Stimulated activated CD4-positive, alpha-beta T cell treated with anti-CD3 and anti-CD28 coated beads, Interleukin-1b, Interleukin-23, amount 100 ng/mL, for 24 hours (primary cell): ENCODE measurements at places on chromosomes 11 and 22.

- DNase-seq: no peak
Measured at GRCh38 chr11:56013805-56014204, 13.6 kb upstream of the OR5AS1 start.

- DNase-seq: no peak
Measured at GRCh38 chr11:38530226-38530625, 1932.2 kb upstream of the RAG2 start.

GRCh38 chr22:48827904-48828555 lies 999.6 kb downstream of the BRD1 start:
- no peak for DNase-seq

GRCh38 chr22:38097557-38098409 lies 12.7 kb downstream of the BAIAP2L2 start:
- no peak for DNase-seq

DNA sequence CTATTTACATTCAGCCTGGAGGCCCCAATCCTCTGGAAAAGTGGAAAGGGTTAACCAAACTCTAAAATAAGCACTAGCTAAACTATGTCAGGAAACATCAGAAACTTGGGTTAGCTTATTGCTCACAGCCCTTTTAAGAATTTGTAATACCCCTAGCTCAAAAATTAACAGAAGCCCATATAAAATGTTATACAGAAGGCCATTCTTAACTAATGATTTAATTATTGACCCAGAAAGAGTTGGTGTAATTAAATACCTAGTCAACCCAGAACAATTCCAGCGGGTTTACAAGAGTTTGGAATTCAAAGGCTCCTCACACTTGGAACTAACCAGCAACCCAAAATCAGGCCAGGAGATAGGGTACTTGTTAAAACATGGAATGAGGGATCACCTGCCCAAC lies 88.8 kb downstream of the PIWIL4 start:
- DNase-seq: no peak

DNA sequence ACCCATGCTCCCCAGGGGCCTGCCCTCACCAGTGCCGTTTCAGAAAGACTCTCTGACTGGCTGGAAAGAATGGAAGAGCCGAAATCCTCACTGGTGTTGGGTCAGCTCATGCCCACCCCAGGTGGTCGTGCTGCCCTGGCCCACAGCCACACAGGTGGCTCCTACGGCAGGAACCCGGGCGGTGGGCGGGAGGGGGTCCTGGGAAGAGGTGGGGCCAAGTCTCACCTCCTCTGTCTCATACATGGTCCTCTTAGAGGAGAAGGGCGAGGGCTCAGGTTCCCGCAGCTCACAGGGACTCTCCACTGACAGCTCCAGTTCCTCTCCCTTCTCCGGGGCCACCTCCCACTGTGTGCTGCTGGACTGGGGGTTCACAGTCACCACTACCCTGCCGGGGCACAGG lies 8.2 kb downstream of the ATG2A start:
- no peak for DNase-seq

DNA sequence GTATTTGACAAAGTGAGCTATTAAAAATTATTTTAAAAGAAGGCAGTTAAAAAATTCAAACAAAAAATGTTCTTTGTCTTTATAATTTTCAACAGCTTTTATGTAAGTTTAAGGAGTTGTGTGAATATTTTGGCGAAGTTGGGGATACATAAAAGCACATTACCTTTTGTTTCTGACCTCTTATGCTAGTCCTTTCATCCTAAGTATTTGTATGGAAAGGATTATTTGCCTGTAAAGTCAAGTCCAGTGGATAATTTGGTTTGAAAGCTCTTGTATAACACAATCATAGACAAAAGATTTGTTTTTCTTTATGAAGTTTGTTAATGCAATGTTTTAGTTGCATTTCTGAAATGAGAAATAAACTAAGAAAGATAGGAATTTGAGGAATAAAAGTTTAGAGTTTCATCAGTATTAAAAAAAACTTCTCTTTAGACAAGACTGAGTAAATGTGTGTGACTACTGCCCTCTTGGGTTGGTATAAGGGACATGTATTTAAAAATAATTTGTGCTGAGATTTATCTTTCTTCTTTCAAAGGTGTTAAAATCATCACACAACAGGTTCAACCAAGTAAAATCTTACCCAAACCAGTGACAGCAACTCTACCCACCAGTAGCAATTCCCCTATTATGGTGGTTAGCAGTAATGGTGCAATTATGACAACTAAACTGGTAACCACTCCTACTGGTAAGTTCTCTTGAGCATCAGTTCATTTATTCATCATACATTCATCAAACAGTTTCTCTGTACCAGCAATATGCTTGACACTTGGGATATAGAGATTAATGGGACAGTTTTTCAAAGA lies 68.2 kb downstream of the EMSY start:
- DNase-seq: no peak

DNA sequence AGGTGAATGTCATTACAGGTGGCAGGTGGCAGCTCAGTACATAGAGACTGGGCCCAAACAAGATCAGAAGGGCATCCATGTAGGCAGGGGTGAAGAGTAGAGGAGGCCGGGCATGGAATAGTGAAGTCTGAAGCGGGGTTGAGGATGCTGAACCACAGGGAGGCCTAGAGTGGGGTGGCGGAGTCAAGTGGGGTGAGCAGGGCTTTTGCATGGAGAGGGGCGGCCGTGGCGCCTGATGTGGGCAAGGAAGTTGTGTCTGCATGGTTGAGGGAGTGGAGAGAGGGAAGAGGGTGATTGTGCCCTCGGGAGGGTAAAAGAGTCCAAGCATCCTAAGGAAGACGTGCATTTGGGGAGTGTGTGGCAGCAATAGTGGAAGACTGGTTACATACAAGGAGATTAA lies 14.4 kb downstream of the DDB2 start:
- no peak for DNase-seq

DNA sequence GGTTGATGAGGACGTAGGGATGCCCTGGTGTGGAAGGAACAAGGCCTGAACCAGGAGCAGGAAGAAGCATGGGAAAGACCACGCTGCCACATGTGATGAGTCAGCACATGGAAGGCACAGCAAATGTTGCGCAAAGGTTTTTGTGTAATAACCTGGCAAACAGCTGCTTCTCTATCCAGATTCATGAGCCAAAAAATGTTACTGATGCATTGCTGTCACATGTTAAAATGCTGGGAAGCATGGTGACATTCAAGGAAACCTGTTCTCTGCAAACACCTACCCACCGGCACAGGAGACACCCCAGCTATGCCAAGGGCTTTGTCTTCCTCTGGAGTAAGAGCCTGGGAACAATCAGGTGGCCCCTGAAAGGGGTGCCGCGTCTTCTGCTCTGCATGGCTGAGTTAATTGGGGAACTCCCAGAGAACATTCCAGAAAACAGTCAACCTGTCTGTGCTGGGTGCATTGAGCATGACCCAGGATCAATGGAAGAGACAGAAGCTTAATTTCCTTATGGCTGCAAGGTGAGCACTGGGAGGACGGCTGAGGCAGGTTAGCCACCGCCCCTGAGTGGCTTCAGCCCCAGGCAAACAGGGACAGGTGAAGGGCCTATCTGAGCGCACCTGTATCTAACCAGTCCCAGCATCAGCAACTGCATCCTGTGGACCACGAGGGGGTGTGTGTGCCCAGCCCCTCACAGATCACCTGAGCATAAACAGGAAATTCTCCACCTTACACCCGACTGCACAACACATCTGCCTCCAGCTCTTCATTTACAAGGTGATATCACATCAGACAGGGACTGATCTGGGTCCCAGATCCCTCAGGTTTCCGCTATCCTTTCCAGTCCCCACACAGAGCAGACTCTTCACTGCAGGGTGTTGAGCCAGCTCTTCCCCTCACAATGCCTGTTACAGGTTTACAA lies 108.4 kb downstream of the GGTLC2 start:
- no peak for DNase-seq

- no peak for DNase-seq
Measured at GRCh38 chr22:31637891-31638618, 24.0 kb downstream of the PISD start.

DNA sequence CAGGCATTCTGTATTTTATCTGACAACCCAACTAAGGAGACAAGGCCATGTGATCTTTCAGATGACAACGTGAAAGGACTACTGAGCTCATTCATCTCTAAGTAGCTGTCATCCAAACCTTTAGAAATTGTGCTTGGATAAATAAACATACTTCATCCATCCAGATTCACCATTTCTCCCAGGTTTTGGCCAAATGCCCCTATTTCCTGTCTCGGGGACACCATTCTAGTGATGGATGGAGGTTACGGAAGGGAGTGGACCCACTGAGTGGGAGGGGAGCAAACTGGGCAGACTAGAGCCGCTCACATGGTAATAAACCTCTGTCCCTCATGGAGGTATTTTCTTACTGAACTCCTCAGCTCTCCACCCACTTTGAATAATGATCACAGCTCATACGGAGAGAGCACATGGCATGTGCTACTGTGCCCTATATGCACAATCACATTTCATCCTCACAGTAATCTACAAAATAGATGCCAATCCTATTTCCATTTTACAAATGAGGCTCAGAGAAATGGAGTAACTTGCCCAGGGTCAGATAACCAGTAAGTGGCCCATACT lies 114.4 kb downstream of the SLC1A2 start:
- DNase-seq: no peak

DNA sequence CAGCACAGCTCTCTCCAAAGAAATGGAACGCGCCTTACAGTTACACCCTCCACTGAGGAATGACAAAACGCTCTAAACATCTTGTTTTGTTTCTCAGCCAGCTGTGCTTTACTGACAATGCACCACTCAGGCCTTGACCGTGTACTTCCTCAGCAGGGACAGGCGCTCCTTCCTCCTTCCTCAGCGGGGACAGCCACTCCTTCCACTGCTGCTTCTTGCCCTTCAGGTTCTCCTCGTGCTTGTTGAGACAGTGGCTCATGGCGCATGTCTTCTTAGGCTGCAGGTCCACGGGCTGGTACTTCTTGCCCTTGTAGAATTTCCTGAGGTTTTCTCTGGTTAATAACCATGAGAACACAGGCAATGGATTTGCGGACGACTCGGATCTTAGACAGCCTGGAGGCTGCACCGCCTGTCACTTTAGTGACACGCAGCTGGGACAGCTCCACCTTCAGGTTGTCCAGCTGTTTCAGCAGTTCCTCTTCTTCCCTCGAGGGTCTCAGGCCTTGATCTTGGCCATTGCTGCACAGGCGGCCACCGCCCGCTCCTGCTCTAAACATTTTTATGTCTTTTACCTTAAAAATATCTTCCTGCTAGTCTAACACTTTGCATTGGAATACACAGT lies 613.8 kb downstream of the BRD1 start:
- no peak for DNase-seq

DNA sequence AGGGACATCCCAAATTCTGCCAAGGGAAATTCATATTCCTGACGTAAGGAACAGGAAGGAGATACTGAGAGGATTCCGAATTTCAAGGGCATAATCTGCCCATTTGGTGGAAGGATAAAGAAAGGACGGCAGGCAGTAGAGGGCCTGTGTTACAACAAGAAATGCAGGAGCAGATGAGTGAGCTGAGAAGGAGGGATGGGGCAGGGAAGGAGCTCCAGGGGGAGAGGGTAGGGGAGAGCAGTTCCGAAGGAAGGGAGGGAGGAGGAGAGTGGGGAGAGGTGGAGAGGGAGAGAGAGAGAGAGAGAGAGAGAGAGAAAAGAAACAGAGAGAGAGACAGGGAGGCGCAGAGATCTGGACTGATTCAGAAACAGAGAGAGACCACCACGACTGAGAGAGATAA lies 843 bp downstream of the OPCML start:
- DNase-seq: no peak

DNA sequence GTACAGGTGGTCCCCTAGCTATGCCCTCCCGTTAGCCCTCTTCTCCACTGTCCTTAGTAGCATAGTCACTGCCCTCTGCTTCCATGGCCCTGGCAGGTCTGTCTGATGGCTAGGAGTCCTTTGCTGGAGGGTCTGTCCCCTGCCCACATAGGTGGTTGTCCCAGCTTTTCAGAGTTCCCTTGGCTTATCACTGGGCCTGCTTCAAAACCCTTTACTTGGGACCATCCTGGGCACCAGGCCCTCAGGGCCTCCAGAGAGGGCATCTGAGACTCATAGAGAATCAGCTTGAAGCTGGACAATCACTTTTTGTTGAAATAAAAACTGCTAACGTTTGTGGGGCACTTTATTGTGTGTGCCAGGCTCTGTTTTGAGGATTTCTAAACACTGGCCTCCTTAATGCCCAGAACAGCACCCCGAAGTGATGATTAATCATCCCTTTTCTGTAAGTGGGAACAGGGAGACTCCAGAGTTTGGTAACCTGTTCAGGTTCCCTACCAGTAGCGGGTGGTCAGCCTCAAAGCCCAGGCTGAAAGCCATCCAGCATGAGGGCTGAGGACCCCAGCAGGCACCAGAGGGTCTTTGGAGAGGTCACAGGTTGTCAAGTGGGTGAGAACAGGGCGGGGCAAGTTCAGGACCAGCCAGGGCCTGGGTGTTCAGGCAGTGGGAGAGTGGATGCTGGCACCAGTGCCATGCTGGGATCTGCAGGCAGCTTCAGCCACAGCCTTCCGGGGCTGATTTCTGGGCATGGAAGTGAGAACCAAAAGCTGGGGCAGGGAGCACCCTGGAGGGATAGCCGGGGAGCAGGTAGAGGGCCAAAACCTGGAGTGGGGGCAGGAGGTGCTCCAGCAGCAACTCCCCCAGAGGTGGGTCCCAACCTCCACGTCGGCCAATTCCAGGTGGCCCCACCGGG lies 495 bp upstream of the KCNK4 start:
- DNase-seq: no peak

DNA sequence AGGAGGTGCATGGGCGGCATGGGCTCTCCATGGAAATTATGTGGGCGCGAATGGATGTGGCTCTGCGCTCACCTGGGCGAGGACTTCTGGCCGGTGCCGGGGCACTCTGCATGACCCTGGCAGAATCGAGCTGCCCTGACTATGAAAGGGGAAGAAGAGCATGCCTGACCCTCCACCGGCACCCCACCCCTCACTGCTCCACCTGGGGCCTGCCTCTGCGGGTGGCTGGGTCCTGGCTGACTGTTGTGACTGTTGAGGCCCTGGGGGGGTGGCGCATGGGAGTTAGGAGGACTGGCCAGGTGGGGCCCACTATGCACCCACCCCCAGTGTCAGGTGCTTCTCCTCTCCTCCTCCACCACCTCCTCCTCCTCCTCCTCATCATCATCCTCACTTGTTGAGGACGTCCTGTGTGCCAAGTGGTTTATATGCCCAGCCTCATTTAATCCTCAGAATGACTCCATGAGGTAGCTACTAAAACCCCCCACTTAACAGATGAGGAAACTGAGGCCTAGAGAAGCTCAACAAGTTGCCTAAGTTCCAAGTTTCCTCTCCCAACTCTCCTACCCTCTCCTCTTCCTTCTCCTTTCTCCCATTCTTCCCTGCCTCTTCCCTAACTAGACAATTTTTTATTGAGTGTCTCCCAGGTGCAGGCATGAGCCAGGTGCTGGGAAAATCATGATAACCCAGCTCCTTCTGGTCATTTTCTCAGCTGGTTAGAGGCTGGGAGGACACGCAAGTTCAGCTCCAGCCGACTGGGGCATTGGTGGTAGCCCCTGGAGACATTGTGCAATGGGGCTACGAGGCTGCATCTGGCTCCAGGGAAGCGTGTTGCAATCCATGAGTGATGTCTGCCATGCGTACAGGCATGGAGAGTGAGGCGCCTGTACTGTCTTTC lies 2.3 kb downstream of the MYEOV start:
- no peak for DNase-seq

GRCh38 chr22:49107561-49107960 lies 720.1 kb downstream of the BRD1 start:
- DNase-seq: no peak
